Omental fat pad (tissue), 4 donors: ENCODE measurements at places on chromosomes 5 and 9.

DNA sequence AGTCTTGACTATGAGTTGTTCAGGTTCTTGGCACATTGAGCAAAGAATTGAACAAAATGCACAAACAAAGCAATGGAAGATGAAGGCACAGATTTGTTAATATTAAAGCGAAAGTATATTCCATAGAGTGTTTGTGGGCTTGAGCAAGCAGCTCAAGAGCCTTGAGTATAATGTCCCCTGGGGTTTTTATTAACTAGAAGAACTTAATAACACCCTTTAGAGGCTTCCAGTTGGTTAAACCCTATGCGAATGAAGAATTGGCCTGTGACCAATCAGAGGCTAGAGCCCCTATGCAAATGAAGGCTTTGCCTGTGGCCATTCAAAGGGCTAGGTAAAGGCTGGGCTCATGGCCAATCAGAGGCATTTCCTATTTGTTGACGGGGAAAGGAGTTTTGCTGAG, 135.3 kb upstream of the IL12B start:
- no peak for DNase-seq

DNA sequence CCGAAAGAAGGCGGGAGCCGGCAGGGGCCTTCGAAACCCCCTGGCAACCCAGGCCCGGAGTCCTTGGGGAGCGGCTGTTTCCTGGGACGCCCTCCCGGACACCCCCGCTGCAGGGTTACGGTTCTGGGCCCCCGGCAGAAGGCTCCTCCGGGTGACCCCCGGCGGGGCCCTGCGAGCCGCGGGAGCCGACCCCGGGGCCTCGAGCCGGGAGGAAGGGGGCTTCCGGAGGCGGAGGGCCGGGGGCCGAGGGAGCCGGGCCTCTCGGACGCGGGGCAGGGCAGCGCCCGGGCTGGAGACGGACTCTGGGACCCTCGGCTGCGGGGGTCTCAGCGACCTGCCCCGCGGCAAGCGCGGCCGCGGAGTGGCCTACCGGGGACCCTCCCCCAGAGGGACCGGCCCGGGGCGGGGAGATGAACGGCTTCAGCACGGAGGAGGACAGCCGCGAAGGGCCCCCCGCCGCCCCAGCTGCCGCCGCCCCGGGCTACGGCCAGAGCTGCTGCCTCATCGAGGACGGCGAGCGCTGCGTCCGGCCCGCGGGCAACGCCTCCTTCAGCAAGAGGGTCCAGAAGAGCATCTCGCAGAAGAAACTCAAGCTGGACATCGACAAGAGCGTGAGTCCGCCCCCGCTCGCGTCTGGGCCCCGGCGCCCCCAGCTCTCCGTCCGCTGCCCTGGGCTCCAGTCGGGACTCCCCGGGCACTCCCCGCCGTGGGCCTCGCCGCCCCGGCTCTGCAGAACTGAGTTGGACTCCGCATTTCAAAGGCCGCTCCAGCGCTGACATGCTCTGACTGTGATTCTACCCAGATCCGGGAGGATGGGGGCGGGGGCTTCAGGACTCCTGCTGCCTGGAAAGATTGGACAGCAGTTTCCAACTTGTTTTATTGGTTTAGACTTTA, 645 bp downstream of the SAP30L start:
- DNase-seq: peak; percentile 59

- peak; percentile 6 for DNase-seq
Observed at GRCh38 chr9:133731876-133732638, 6.1 kb downstream of the SARDH start.

- DNase-seq: no peak
Observed at GRCh38 chr9:79812507-79813257, 240.9 kb downstream of the TLE4 start.

DNA sequence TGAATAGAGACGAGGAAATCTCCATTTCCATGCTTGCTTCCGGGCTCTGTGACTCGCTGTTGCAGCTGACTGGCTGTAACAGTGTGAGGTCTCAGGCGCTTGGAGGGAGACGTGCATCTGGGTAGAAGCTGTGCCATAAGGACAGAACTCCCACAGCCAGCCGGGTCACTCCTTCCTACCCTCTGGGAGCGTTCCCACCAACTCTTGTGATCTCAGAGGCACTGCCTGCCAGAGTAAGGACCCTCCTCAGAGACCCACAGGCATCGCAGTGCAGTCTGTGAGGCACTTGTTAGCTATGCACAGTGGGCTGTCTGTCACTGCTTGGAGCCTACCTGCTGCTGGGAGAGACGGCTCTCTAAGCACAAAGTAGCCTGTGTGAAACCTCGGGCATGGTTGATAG, 203.4 kb upstream of the SEMA6A start:
- DNase-seq: no peak

DNA sequence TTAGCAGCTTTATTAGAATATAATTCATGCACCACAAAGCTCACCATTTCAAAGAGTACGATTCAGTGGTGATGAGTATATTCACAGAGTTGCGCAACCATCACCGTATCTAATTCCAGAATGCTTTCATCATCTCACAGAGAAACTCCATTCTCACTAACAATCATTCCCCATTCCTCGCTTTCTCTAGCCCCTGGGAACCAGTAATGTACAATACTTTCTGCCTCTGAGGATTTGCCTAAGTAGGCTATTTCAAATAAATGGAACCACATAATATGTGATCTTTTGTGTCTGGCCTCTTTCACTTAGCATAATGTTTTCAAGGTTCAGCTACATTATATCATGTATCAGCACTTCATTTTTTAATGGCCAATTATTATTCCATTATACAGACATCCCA, 145.1 kb upstream of the ADAMTS16 start:
- no peak for DNase-seq

DNA sequence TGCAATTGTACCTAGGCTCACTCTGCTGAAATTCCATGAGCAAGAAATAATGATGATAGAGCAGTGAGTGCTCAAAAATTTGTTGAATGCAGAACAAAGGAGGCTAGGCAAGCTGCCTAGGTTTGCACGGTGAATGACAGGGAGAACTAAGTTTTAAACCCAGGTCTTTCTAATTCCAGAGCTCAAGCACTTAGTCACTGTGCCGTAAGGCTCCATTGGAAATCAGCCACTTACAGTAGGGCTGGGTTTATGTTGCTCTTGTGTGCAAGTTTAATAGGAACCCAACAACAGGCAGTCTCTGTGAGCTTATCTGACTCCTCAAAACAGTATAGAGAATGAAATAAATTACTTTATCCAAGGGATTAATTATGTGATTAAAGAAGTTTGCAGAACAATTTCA, 147.0 kb downstream of the CSNK1G3 start:
- DNase-seq: no peak

- no peak for DNase-seq
Observed at GRCh38 chr9:136634904-136635303, 27.8 kb upstream of the EGFL7 start.

GRCh38 chr9:131423171-131423581, 29.3 kb downstream of the PRRC2B start:
- DNase-seq: no peak

DNA sequence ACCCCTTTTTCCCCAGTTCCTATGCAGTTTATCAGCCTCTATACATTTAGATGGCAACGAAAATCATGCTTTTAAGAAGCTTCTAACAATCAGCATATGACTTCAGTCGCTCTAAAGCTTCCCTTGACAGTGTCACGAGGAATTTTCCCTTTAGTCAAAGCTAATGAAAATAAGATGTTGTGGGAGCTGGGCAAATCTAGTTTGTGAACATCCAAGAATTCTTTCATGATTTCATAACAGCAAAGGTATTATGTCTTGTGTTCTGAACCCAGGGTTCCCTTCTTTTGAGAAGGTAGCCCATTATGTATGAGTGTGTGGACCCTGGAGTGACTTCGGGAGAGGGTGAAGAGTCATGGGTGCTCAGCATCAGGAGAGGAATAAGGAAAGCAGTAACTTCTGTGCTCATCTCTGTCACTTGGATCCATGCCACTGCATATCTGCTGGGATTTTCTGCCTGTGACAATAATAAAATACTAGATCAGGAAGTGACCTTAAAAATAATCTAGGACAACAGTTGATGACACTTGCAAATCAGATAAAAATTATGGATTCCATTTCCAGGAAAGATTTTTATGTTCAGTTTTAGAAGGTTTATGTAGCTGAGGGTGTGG, 102.4 kb downstream of the PCSK1 start:
- no peak for DNase-seq

DNA sequence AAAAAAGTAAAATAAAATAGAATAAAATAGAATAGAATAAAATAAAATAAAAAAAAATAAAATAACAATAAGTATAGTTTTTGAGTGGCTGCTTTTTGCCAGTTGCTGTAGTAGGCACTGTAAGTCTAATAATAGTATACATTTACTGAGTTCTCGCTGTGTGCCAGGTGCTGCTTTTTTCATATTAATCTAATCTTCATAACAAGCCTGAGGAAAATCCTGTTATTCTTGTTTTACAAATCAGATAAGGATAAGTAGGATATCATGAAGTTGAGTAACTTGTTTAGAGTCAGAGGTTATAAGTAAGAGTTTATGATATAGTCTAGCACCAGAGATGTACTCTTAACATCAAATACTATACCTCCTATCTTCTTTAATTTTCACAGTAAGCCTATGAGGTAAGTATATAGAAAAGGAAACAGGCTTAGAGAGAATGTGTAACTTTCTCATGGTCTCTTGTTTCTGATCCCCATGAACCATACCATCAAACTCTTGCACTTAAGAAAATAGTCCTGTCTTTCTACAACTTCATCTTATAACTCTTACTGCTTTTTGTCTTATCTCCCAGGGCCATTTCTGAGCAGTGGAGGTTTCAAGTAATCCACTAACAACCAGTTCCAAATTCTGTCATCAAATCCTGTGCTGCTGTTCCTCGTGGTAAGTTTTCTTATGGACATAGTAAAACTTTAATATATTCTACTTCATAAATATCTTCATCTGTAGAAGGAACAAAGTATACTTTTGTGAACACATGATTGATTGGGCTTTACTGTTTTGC, 18.7 kb downstream of the RMI1 start:
- no peak for DNase-seq

- DNase-seq: no peak
Observed at GRCh38 chr5:59061377-59061776, 478.5 kb downstream of the RAB3C start.

GRCh38 chr5:79333852-79334557, 98.1 kb downstream of the JMY start:
- DNase-seq: no peak

- no peak for DNase-seq
Observed at GRCh38 chr5:151614565-151614964, 23.4 kb upstream of the FAT2 start.

DNA sequence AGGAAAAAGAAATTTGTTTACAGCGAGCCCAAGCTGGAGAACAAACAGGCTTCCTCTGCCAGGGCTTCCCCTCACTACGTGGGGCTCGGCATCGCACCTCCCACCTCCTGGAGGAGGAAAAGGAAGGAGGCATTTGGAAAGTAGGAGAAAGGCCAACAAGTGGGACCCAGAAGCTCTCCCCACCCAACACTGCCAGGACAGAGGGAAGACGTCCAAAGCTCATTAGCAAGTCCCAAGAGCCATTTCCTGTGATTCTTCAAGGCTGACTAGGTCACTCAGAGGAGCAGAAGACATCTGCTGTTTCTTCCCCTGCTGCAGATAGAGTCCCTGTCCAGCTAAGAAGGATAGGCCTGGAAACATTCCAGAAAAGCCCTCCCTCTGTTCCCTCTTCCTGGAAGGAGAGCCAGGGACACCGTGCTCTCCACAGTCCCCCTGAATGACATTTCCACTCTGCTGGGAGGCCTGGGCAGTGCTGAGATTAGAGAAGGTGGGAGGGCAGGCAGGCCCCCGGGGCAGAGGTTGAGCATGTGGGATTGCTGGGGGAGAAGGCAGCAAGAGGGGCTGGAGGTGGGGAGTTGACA, 57.0 kb upstream of the NEURL1B start:
- DNase-seq: no peak

GRCh38 chr5:160925281-160925680, 73.3 kb upstream of the ATP10B start:
- DNase-seq: no peak

DNA sequence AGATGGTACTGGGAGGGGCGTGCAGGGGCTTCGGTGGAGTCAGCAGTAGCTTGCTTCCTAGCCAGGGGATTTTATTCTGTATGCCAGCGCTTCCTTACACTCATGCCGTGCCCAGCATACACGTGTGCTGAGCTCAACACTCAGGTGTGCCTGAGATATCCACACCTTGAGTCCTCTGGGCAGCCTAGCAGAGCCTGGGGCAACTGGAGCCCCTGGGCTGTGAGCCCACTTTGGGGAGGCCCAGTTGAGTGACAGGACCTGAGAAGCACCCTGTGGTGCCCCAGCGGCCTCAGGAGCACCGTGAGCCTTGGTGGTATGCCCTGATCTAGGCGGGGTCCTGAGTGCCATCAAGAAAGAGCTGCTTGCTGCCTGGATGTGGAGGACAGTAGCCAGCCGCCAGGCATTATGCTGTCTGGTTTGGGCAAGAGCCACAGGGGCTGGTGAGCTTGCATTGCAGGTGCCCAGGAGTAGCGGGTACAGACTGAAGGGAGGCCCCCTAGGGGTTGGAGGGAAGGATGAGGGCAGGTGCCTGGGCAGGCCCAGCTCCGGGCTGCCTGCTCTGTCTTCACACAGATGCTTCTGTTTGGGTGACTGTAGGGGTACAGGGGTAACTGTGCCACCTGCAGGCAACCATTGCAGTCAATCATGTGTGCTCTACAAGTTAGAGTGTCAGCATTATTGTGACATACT, 42.9 kb downstream of the BNIP1 start:
- DNase-seq: no peak

GRCh38 chr9:3498691-3499090, 27.1 kb downstream of the RFX3 start:
- no peak for DNase-seq

DNA sequence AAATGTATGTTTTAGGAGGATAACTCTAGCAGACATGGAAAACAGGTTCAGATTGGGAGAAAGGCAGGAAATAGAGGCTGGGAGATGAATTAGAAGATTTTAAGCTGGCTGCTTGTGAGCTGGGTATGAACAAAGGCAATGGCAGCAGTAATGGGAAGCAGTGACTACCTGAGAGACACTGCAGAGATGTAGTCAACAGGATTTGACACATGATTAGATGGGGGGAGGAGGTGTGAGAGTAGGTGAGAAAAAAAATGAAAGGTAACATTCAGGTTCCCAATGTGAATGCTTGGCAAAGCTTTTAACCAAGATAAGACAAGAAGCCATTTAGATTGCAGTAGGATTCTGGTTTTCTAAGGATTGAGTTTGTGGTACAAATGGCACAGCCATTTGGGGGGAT, 22.8 kb upstream of the IFNE start:
- no peak for DNase-seq

- DNase-seq: no peak
Observed at GRCh38 chr9:34454571-34455065, 3.8 kb downstream of the FAM219A start.

GRCh38 chr9:34963552-34963951, 5.5 kb downstream of the PHF24 start:
- no peak for DNase-seq

- no peak for DNase-seq
Observed at GRCh38 chr5:143680672-143681259, 131.2 kb upstream of the HMHB1 start.

DNA sequence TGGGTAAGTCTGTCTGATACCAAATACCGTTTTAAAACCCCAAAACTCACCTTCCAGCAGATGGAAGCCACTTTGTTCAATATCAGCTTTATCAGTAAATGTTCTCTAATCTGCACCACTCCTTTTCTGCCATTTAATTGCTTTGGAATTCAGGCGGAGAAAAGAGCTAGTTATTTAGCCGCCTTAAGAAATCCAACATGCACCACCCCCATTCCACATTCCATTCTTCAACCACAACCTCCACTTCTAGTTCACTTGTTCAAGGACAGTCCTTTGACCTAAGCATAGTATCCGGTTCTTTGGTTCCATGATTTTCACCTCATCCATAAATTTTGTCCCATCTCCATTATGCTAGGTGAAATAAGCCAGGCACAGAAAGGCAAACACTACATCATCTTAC, 240.1 kb downstream of the DNAH5 start:
- DNase-seq: no peak
